Smooth muscle cell of the umbilical artery (primary cell): ENCODE measurements at places on chromosomes 2 and 18. TPM values are rescaled to one million over a fixed set of nuclear protein-coding genes. Genes with fewer than 3 reads are reported as not detected.

LYG1 gene
- total RNA-seq = 0.14 TPM in 1 of 2 replicates, not detected in the other

ANKRD53 gene
- 1.5 and 1.8 TPM in 2 replicates for total RNA-seq

IL37 gene
- total RNA-seq = not detected in 2 replicates

PER2 gene
- 1.5 and 5.9 TPM in 2 replicates for total RNA-seq

SLC66A2 gene
- 33.7 and 34.4 TPM in 2 replicates for total RNA-seq

TCF23 gene
- not detected in 2 replicates for total RNA-seq

EML6 gene
- total RNA-seq = 1.7 and 4.8 TPM in 2 replicates

CAPG gene
- total RNA-seq = 49.6 and 50.7 TPM in 2 replicates

UGT1A3 gene
- total RNA-seq = not detected in 2 replicates

NEU4 gene
- total RNA-seq = 0.18 TPM in 1 of 2 replicates, not detected in the other

SLC8A1 gene
- 49.0 and 125 TPM in 2 replicates for total RNA-seq

CRYGC gene
- not detected in 2 replicates for total RNA-seq

RAD51AP2 gene
- total RNA-seq = not detected in 2 replicates

GAL3ST2 gene
- under 0.01 and 0.74 TPM in 2 replicates for total RNA-seq

CDH19 gene
- total RNA-seq = not detected in 2 replicates

ACMSD gene
- total RNA-seq = not detected in 2 replicates

C2orf74 gene
- 10.1 and 10.2 TPM in 2 replicates for total RNA-seq

MORN2 gene
- total RNA-seq = 5.9 and 21.7 TPM in 2 replicates

KCNS3 gene
- 5.0 and 5.5 TPM in 2 replicates for total RNA-seq

MYOM1 gene
- 2.4 and 3.0 TPM in 2 replicates for total RNA-seq

HOXD11 gene
- 7.8 and 15.7 TPM in 2 replicates for total RNA-seq

EMILIN1 gene
- total RNA-seq = 394 and 462 TPM in 2 replicates

ACOXL gene
- not detected in 2 replicates for total RNA-seq

LPIN2 gene
- total RNA-seq = 33.6 and 44.5 TPM in 2 replicates

CD8B2 gene
- total RNA-seq = not detected in 2 replicates

PLEKHH2 gene
- 0.55 and 1.8 TPM in 2 replicates for total RNA-seq

SGPP2 gene
- total RNA-seq = not detected in 2 replicates

ANKRD36C gene
- total RNA-seq = 33.3 and 66.2 TPM in 2 replicates

CAVIN2 gene
- total RNA-seq = 1.8 and 6.2 TPM in 2 replicates

CMPK2 gene
- total RNA-seq = 0.32 and 0.59 TPM in 2 replicates

IL36RN gene
- total RNA-seq = not detected in 2 replicates

FBXO15 gene
- total RNA-seq = 0.37 and 0.59 TPM in 2 replicates

GALR1 gene
- total RNA-seq = not detected in 2 replicates

DAW1 gene
- 0.59 and 2.4 TPM in 2 replicates for total RNA-seq

ADCYAP1 gene
- not detected in 2 replicates for total RNA-seq

CDC42EP3 gene
- 43.7 and 125 TPM in 2 replicates for total RNA-seq

UGT1A8 gene
- not detected in 2 replicates for total RNA-seq

CCDC85A gene
- 8.0 and 12.4 TPM in 2 replicates for total RNA-seq

VSNL1 gene
- total RNA-seq = 0.09 TPM in 1 of 2 replicates, not detected in the other

LIMS4 gene
- total RNA-seq = 11.9 and 18.4 TPM in 2 replicates

REG1A gene
- total RNA-seq = not detected in 2 replicates

CD8A gene
- total RNA-seq = not detected in 2 replicates

GBX2 gene
- not detected in 2 replicates for total RNA-seq

ALLC gene
- not detected in 2 replicates for total RNA-seq

SLC38A11 gene
- total RNA-seq = under 0.01 and 0.23 TPM in 2 replicates

POU3F3 gene
- total RNA-seq = not detected in 2 replicates

TEX44 gene
- not detected in 2 replicates for total RNA-seq

TOGARAM2 gene
- total RNA-seq = 0.09 TPM in 1 of 2 replicates, not detected in the other

ELOA2 gene
- under 0.01 TPM in 1 of 2 replicates, not detected in the other for total RNA-seq

OSR1 gene
- 1.2 and 1.8 TPM in 2 replicates for total RNA-seq

RNF152 gene
- total RNA-seq = 11.9 and 26.0 TPM in 2 replicates

NOP58 gene
- total RNA-seq = 47.2 and 73.3 TPM in 2 replicates

ACP1 gene
- total RNA-seq = 111 and 112 TPM in 2 replicates

PID1 gene
- total RNA-seq = 16.1 and 50.2 TPM in 2 replicates

IL36G gene
- total RNA-seq = not detected in 2 replicates
